ENCODE measurements at places on chromosomes 4 and X.

- DNase-seq = no peak
Measured at GRCh38 chrX:151710457-151710856, 5.4 kb upstream of the FATE1 start.

- no peak for DNase-seq
Measured at GRCh38 chrX:28639451-28639850, 52.2 kb downstream of the IL1RAPL1 start.

GRCh38 chrX:133908223-133908955 is 77.0 kb downstream of the GPC3 start:
- DNase-seq = no peak

- DNase-seq = no peak
Measured at GRCh38 chrX:41258871-41259270, 75.1 kb upstream of the DDX3X start.

DNA sequence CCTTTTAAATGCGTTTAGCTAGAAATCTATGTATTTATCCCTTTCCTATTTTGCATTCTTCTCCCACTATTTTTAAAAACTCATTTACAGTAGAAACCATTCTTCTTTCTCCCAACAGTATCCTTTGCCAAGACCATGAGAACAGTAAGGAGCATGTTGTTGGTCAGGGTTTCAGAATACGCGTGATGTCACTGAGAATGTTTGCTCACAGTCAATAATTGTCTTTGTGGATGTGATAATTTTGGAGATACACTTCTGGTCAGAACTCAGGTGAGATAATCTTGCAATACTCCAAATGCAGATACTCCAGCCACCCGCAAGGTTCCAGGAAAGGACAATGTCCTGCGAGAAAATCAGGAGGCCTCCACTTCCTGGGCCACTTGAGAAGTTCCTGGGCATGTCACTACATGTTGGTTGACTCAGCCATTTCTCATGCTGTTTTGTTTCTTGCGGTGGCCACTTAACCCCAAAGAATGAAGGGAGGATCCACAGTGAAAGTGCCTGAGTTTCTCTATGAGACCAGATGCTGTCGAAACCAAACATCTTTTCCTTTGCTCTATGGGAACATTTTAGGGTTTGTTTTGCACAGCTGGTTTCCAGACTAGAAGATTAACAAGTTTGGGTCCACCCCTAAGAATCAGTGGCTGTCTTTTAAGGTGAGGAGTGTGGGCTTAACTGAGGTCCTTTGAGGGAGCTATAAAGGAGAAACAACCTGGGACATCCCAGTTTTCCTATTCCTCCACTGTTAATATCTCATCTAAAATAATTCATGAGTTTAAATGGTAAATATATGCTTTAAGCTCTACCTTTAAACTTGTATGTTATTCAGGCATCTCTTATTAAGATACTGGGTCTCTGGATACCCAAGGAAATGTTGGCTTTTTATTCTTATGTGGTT is 116.0 kb downstream of the SOWAHB start:
- no peak for DNase-seq

- DNase-seq = no peak
Measured at GRCh38 chr4:137420901-137421396, 111.3 kb downstream of the PCDH18 start.

DNA sequence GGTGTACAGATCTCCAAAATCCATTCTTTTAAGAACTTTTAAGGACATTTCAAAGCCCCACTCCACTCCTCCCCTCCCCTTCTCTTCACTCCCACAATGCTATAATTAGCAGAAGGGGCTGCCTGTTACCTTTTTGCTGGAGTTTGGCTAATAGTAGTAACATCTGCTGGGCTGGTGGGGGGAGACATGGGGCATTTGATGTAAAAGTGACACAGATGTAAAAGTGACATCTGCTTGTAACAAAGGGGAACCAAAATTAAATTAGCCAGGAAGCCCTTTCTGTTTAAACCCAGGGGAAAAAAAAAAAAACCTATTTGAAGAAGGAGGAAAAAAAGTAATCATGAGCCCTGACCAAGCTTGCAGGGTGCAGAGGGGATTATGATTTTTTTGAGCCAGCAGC is 5.4 kb upstream of the PHOX2B start:
- no peak for DNase-seq

DNA sequence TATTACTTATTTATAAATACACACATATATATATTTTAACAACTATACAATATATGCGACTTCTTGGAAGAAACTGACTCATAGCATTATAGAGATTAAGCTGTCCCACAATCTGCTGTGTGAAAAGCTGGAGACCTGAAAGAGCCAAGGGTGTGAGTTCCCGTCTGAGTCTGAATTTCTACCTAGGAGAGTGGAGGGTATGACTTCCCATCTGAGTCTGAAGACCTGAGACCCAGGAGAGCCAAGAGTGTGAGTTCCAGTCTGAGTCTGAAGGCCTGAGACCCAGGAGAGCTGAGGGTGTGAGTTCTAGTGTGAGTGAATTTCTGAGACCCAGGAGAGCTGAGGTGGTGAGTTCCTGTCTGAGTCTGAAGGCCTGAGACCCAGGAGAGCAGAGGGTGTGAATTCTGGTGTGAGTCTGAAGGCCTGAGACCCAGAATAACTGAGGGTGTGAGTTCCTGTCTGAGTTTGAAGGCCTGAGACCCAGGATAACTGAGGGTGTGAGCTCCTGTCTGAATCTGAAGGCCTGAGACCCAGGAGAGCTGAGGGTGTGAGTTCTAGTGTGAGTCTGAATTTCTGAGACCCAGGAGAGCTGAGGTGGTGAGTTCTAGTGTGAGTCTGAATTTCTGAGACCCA is 8.9 kb upstream of the P2RY8 start:
- no peak for DNase-seq

DNA sequence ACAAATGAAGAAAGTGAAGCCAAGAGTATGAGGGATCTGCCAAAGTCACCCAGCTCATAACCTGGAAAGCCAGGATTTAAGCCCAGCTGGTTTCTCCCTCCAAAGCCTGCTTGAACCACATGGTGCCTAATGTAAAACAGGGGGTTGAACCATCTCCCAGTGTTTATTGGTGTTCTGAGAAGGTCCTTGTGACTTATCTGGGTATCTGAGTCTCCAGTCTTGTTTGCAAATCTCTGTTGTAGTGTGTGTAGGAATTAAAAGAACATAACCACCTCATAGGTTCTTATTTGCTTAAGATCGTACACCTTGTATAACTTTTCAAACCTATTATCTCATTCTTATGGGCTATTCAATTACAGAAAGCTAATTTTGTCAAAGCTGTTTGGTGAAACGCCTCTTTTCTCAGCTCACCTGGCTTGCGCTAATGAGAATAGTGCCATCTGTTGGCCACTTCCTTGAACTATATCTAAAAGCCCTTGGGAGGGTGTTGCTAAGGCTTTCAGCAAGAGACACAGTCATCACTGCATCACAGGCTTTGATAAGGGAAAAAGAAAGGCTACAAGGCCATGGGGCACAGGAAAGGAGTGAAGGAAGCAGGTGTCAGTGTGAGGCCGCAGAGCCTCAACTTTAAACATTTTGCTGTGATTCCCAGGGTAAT is 34.0 kb downstream of the ETDB start:
- no peak for DNase-seq

GRCh38 chr4:2066011-2066551 is 7.0 kb downstream of the NAT8L start:
- no peak for DNase-seq

- no peak for DNase-seq
Measured at GRCh38 chr4:68905598-68905938, 46.0 kb downstream of the UGT2A3 start.

- DNase-seq = peak; percentile 27
Measured at GRCh38 chrX:102659790-102660757, 8.8 kb downstream of the GPRASP1 start.

- no peak for DNase-seq
Measured at GRCh38 chr4:162341533-162341932, 177.7 kb upstream of the FSTL5 start.

- DNase-seq = no peak
Measured at GRCh38 chr4:153722036-153722435, 37.8 kb downstream of the RNF175 start.

GRCh38 chr4:1325681-1326635 is 21.1 kb upstream of the UVSSA start:
- DNase-seq = no peak

- no peak for DNase-seq
Measured at GRCh38 chr4:8847764-8848163, 23.9 kb downstream of the HMX1 start.

DNA sequence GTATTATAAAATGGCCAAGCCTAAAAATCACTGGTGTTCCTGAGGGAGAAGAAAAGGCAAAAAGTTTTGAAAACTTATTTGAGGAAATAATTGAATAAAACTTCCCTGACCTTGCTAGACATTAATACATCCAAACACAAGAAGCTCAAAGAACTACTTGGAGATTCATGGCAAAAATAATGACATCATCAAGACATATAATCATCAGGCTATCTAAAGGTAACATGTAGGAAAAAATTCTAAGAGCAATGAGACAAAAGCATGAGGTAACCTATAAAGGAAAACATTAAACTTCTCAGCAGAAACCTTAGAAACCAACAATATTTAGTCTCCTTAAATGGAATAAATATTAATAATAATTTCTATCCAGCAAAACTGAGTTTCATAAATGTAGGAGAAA is 887.6 kb downstream of the PCDH19 start:
- DNase-seq = no peak

GRCh38 chr4:110595583-110595982 is 27.3 kb downstream of the PITX2 start:
- DNase-seq = no peak

- DNase-seq = no peak
Measured at GRCh38 chr4:177302371-177303100, 7.1 kb upstream of the NEIL3 start.

GRCh38 chrX:71053217-71053621 is 14.9 kb downstream of the SNX12 start:
- DNase-seq = peak; percentile 3

DNA sequence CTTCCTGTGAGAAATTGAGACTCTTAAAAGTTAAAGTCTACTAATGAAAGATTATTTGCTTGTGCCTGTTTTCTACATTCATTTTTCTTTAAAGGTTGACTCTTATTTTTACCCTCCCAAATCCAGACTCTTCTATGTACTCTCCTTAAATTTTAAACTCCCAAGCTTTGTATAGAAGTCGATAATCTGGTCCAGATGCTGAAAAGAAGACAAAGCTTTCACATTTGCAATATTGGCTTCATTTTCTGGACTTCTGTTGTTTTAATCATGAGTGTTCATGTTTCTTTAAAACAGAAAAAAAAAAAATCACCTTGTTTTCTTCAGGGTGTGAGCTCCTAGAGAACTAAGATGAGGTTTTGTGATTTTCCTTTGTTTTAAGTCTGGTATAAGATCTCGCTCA is 53.2 kb upstream of the TBC1D14 start:
- DNase-seq = no peak

DNA sequence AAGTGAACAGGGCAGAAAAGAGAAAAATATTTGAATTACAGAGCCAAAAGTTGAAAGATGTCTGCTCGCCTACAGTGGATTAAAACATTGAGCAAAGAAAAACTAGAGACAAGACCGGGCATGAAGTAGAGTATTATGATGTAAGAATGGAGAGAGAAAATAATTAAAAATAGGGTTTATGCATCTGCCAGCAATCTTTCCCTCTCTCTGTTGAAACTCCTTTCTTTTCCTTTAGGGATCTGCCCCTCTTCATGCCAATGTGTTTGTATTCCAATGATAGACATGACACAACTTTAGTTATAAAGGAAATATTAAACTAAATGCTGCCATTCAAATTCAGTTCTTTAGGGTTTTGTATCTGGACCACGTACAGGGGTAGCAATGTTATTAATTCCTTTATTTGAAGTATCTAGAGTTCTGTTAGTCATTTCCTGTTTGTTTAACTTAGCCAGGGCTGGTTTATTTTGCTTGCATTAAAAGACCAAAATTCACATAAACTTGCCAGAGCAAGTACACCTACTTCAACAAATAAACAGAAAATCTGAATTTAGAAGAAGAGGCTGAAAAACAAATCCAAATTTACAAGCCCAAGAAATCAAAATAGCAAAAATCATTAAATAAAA is 202.6 kb downstream of the SPOCK3 start:
- DNase-seq = peak; percentile 15

DNA sequence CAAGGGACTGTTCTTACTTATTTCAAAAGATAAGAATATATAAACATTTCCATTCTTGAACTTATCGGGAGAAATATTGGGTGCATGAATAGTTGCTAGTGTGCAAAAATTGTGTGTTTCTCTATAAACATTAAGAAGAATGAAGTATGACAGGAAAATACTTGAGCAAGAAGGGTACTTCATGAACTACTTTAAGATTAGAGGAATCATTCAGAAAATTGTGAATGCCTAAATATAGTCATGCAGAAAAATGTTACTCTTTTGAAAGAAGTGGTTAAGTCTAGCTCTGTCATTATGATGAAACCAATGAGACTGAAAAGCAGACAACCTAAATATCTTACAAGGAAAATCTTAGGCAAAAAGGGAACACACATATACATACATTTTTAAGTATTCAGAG is 207.8 kb upstream of the PCDH18 start:
- no peak for DNase-seq

- no peak for DNase-seq
Measured at GRCh38 chr4:102713096-102713495, 47.7 kb downstream of the MANBA start.

GRCh38 chr4:174918058-174918457 is at the start of gene ADAM29:
Gene ADAM29, plus strand, starts transcription at chr4:174918358. Its CDS starts 57,168 bp downstream, at chr4:174975526.
- DNase-seq = no peak

GRCh38 chrX:107742700-107743191 is 32.8 kb downstream of the TSC22D3 start:
- DNase-seq = no peak

DNA sequence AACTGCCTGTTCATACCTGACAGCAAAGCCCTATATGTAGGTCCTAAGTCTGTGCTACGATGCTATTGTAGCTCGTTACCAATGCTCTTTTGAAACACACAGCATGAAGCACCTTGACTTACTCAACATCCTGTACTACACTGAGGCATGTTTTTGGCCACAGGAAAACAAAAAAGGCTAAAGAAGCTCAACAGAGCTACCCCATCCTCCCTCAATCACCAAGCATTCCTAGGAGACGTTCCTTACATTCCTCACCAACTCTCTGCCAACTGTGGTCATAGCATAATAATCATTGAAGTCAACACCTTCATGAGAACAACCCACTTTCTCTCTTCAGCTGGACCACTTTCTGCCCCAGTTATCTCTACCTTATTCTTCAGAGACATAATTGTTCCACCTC is 73.7 kb upstream of the SLC25A43 start:
- DNase-seq = no peak

DNA sequence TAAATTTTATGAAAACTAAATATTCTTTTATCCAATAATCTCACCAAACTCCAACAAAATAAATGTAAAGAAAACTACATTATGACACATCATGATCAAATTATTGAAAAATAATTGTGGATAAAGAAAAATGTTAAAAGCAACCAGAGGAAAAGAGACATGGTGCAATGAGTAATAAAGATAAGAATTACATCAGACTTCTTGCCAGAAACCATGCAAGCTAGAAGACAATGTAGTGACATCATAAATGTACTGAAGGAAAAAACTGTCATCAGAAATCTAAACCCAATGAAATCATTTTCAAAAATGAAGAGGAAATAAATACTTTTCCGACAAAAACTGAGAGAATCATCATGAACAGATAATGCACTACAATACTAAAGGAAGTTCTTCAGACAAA is 135.9 kb upstream of the EOLA2 start:
- no peak for DNase-seq
